ENCODE measurements at places on chromosomes 7 and 10. TPM values are rescaled to one million over a fixed set of nuclear protein-coding genes. Genes with fewer than 3 reads are reported as not detected.

The FKBP6 gene
- total RNA-seq, result not detected

The GRM3 gene
- not detected for total RNA-seq

The ACTL6B gene
- not detected for total RNA-seq

The TNPO3 gene
- 40.2 TPM for total RNA-seq

The MRC1 gene
- total RNA-seq, result not detected

The C10orf62 gene
- not detected for total RNA-seq

The PKD1L1 gene
- 0.18 TPM for total RNA-seq

The SPDYE11 gene
- total RNA-seq, result 0.11 TPM

The ZNF804B gene
- total RNA-seq, result 0.66 TPM

The KIF20B gene
- 20.3 TPM for total RNA-seq

The NME8 gene
- 0.86 TPM for total RNA-seq

The CYP17A1 gene
- 0.54 TPM for total RNA-seq

Measured in mesothelial cell of epicardium (in vitro differentiated cells).